ENCODE measurements at places on chromosomes 5 and 9.

- no peak for DNase-seq
Observed at GRCh38 chr5:99314721-99315120, 385.9 kb upstream of the CHD1 start.

DNA sequence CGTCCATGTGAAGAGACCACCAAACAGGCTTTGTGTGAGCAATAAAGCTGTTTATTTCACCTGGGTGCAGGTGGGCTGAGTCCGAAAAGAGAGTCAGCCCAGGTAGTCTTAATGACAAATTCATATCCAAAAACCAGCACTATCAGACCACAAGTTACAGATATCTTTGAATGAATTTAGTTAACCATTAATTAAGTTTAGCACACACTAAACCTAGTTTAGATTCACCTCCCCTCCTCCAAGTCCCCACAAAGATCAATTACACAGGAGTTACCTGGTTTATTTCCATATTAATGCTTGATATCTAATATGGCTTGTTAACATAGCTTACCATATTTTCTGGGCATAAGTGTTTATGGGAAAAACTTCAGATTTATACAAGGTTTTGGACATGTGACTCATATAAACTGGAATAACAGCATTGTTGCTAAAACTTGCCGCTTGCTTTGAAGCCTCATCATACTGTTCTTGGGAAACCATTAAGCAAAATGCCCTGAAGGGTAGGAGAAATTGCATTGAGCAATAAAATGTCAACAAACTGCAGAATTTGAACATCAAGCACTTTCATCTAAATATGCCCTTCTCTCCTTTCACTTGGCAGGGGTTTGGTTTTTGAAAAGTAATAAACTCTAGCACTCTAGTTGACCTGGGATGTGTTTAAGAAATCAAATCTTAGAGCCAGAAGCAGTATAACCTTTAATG, 166.9 kb downstream of the SNCAIP start:
- no peak for DNase-seq

DNA sequence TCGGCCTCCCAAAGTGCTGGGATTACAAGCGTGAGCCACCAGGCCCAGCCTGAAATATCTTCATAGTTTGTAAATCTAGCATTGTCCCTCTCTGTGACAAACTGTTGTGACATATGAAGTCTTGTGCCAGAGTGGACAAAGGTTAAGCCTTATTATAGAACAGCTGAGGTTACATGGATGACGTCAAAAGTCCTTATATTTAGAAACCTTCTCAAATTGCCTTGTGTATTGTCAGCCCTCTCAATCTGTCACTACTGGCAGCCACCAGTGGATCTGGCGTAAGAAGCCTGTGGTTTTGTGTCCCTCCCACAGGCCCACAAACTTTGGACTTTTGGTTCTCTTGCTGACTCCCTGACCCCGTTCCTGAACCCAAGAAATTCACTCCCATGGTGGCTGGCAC, 79.4 kb upstream of the CCDC112 start:
- no peak for DNase-seq

GRCh38 chr5:139417214-139417613, 13.3 kb upstream of the SPATA24 start:
- DNase-seq: no peak

- DNase-seq: no peak
Observed at GRCh38 chr5:94228791-94229190, 389.6 kb downstream of the KIAA0825 start.

DNA sequence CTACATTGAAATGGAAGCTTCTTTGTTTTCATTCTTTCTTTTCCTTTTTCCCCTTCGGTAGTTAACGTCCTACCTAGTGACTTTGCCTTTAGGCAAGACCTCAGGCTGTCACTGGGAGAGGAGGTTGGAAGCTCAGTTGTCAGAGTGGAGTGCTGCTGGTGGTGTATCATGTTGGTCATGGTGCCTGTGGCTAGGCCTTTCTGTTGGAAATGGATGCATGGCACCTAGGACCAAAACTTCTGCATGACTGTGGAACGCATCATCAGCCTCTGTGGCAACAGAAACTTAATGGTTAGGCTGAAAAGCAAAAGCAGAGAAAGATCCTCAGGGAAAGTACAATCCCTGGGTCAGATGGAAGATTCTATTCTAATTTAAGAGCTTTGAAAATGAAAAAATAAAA, 57.9 kb downstream of the OSTF1 start:
- DNase-seq: no peak

GRCh38 chr5:57600321-57600720, 117.7 kb upstream of the ACTBL2 start:
- no peak for DNase-seq

All from cortex of kidney (tissue), 1 donor.